NCI-H1092 (cell line): ENCODE measurements at places on chromosomes 1 and 21.

GRCh38 chr1:99728494-99729235 lies 37.8 kb downstream of the FRRS1 start:
- no peak for DNase-seq

DNA sequence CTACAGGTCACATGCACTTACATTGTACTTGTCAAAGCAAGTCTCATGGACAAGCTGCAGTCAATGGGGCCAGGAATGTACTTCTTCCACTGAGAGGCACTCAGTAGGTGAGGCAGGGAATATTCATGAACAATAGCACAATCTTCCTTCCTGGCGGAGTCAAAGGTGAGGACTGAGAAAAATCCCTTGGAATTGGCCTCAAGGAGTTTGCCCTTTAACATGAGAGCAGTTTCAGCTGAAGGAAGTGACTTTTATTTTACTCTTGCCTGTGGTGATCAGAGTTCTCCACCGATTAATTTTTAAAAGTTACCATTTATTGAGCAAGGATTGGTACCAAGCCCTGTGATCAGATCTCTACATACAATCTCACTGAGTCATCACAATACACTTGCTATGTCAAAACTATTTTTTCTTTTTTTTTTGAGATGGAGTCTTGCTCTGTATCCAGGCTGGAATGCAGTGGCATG lies 11.2 kb upstream of the AK2 start:
- no peak for DNase-seq

GRCh38 chr1:20080441-20081352 lies 10.7 kb downstream of the PLA2G5 start:
- DNase-seq: no peak

- DNase-seq: no peak
Measured at GRCh38 chr1:203076031-203076511, 9.7 kb downstream of the MYOG start.

GRCh38 chr1:164637461-164638375 lies 78.7 kb downstream of the PBX1 start:
- DNase-seq: peak; percentile 91

GRCh38 chr1:205767248-205767647 lies 8.0 kb downstream of the RAB29 start:
- no peak for DNase-seq

GRCh38 chr1:220879509-220880361 lies 492 bp downstream of the HLX start:
- DNase-seq: peak; percentile 35

- no peak for DNase-seq
Measured at GRCh38 chr1:110223127-110223526, 13.0 kb downstream of the KCNC4 start.

DNA sequence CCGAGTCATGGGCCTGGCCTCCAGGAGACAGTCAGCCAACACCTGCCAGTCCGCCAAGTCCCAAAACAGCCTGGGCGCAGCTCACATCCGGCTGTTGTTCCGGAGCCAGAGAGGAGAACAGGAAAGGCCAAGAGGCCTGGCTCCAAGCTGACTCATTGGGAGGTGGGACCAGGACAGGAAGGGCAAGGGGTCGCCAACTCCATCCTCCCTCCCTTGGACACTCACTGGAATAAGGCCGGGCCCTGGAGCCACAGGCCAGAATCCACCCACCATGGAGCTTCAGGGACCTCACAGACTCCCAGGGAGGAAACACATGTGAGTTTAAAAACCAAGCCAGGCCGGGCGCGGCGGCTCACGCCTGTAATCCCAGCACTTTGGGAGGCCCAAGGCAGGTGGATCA lies 25.1 kb upstream of the CLIC4 start:
- DNase-seq: no peak

DNA sequence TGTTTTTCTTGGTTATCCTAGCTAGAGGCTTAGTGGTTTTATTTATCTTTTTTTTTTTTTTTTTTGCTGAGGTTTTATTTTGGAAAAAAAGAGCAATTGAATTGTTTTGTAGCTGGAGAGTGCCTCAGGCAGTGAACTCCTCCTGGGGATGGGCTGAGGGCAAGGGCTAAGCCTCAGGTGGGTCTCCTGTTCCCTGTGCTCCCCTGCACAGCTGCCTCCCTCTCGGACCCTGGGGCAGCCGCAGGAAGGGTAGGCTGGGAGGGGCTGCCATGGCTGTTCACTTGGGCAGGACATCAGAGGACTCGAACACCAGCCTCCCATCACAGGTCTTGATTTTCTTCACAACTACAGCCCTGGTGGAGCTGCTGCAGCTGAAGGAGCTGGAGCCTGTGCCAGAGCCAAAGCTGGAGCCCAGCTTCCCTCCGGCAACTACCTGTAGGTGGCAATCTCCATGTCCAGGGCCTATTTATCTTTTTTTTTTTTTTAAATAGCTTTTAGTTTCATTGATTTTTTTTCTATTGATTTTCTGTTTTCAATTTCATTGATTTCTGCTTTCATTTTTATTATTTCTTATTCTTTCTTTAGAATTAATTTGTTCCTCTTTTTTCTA lies 28.9 kb downstream of the LEPR start:
- no peak for DNase-seq

DNA sequence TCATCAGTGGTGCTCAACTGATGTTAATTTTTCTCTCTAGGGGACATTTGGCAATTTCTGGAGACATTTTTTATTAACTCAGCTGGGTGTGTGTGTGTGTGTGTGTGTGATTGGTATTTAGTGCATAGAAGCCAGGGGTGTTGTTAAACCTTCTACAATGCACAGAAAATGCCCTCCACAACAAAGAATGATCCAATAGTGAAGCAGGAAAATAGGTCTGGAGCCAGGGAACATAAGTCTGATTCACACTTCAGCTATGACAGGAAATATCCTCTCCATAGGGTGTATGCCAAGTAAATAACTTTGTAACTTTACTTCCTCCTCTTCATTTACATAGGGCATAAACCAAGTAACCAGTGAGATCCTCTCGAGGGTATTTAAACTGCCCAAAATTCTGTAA lies 25.1 kb upstream of the TMEM61 start:
- DNase-seq: no peak

DNA sequence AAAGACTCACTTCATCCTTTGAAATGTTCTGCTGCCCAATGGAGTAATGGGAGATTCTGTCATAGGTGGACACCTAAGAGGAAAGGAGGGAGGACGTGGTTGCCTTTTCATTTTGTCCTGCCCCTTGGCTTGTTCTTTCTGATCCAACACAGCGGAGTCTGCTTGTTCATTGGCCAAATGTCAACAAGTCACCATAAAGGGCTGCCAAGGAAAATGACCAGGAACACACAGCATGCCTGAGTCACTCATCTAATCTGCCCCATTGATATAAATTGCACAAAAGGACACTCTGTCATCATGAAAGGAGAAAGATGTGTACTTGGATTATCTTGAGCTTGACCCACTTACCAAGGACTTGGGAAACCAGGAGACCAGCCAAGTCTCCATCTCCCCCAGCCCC lies 422.9 kb downstream of the SETD4 start:
- DNase-seq: no peak

DNA sequence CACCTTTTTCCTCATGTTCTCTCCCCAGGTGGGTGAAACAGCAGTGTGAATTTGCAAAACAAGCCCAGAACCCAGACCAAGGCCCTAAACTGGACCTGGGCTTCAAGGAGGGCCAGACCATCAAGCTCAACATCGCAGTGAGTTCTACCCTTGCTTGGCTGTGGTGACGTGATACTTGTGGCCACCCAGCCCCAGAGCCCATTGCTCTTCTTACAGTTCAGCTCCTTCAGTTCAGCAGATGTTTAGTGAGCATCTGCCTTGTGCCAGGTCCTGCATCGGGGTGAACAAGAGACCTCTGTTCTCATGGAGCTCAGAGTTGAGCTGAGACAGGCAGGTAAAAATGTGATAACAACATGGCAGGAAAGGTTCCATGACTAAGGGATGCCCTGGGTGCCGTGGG lies 8.5 kb downstream of the NECAP2 start:
- no peak for DNase-seq

- DNase-seq: no peak
Measured at GRCh38 chr1:8493916-8494540, 176.1 kb downstream of the SLC45A1 start.

DNA sequence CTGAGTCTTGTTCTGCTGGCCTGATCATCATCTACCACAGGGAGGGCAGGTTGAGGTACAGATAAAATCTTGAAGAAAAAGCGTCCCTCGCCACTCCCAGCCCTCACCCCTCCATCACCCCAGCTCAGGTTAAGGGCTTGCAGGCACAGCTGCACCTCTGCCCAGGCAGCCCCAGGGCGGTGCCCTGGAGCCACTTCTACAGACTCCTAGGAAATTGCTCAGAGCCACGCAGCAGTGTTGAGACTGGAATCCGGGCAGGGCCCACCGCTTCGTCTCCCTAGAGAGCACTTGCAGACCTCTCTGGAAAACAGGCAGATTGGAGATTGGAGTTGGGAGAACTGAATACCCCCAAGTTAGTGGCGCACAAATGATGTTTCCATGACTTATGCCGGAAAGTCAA lies 35.3 kb downstream of the VN1R5 start:
- DNase-seq: no peak

GRCh38 chr1:36306902-36307456 lies 811 bp downstream of the SH3D21 start:
- DNase-seq: peak; percentile 93

DNA sequence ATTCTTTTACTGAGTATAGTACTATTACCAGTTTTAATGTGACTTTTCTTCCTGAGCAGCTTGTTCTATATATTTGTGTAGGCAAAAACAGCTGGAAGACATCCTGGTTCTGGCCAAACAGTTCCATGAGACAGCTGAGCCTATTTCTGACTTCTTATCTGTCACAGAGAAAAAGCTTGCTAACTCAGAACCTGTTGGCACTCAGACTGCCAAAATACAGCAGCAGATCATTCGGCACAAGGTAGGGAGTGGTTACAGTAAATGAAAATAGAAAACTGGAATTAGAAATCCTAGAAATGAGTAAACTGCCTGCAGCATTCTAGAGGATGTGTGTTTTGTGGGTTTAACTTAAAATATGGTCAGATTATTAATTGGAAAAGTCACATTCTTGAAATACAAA lies 64.1 kb upstream of the BMP8A start:
- no peak for DNase-seq

DNA sequence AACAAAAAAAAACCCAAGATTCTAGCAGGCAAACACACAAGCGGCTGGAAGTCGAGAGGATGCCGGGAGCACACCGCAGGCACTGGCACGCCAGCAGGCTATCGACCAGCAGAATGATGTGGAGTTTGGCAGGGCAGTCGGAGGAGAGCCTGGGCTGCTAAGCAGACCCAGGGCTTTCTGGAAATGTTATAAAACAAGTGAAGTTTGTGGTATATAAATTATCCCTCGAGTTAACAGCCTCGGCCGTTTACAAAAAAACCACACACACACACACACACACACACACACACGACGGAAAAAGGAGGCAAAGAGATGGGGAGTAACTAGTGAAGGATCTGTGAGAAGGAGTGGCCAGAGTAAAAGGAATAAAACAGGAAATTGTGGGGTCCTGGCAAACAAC lies 87.2 kb upstream of the IVNS1ABP start:
- DNase-seq: no peak

DNA sequence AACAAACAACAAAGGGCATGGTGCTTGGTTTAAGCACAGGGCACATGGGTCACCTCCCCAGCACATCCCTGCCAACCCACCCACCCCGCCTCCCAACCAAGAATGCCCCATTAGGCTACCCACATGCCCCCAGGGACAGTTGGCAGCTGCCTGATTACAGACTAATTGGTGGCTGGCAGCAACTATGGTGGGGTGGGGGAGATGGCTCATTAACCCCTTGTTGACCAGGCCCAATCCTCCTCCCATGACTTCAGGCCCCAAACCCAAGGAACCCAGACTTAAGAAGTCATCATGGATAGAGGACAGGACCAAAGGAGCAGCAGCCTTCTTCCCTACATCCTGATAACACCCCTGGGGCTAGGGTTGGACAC lies 1.3 kb downstream of the RIMS3 start:
- DNase-seq: no peak

DNA sequence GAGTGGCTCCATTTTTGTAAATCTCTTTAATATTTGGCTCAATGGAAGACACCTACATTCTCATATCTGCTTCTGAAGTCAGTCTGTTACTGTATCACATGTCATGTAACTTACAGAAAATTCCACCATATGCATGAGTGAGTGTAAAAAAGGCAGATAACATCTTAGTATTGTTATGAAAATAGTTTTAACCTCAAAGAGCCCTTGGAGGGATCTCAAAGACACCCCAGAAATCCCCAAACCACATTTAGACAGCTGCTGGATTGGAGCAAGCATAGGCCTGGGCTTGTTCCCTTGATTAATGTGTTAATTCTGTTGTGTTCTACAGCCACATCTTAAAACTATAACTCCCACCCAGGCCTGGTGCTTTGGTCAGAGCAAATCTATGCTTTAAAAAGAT lies 16.9 kb downstream of the MACO1 start:
- DNase-seq: no peak

GRCh38 chr21:32806810-32807386 lies 35.3 kb upstream of the PAXBP1 start:
- DNase-seq: no peak

GRCh38 chr1:25765923-25766589 lies 33.9 kb upstream of the SELENON start:
- no peak for DNase-seq
